ENCODE measurements at places on chromosomes 1 and 21. TPM values are rescaled to one million over a fixed set of nuclear protein-coding genes. Genes with fewer than 3 reads are reported as not detected.

LCE1B gene
- total RNA-seq, result not detected

DSCAM gene
- total RNA-seq, result not detected

COL9A2 gene
- 1.1 TPM for total RNA-seq

RNU1-1 gene
- under 0.01 TPM for total RNA-seq

DNA sequence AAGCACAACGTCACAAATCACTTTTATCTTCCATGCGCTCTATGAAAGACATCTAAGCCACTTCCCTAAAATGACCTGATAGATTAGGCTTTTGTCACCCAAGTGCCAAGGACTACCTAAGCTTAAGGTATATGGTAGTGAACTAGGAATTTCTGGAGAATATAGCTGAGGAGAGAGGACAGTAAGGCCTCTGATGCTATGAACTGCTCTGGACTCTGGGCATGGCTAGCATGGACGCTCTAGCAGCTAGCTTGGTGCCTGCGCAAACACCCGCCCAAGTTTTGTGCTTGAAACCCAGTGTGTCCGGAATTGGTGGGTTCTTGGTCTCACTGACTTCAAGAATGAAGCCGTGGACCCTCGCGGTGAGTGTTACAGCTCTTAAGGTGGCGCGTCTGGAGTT, 42.5 kb downstream of the OR10J5 start:
- no peak for DNase-seq

DNA sequence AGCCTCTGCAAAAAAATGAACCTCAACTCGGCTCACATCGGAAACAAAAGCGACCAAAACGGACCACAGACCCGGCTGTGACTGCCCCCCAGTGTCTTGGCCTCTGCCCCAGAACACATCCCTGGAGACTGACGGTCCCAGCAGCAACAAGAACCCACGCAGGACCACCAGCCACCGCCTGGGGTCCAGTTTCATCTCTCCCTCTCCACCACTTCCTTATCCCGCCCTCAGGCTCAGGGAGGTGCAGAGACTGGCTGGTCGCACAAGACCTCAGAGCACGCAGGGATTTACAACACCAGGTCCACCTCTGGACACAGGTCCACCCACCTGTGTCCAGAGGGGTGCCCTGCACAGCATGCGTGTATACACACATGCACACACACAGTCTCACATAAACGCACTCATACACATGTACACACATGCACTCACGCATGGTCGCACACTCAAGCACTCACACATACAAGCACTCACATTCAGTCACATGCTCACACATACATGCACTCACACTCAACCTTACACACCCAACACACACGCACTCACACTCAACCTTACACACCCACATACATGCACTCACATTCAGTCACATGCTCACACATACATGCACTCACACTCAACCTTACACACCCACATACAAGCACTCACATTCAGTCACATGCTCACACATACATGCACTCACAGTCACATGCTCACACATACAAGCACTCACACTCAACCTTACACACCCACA, 18.6 kb upstream of the TMEM52 start:
- no peak for DNase-seq

DNA sequence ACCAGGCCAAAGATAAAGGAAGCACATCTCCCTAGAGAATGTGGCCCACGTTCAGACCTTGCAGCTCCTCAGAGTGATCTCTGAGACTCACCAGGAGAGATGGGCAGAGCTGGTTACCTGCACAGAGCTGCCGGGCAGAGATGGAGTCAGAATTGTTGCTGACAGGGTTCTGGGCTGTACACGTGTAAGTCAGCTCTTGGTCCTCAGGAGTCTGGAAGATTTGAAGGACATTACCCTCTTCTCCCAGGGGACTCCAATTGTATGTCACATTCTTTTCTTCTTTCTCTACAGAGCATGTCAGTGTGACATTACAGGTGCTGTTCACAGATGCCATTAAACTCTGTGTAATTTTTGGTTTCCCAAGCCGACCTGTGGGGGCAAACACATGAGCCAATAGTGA, 25.5 kb downstream of the CD84 start:
- no peak for DNase-seq
